ENCODE measurements at places on chromosomes 2 and 18. TPM values are rescaled to one million over a fixed set of nuclear protein-coding genes. Genes with fewer than 3 reads are reported as not detected.
A peak's percentile ranks its signal among the peaks of the same experiment; 100 is the strongest.

CFAP65 gene
- 0.67 TPM for total RNA-seq

RAB27B gene
- 13.4 TPM for total RNA-seq

CXCR4 gene
- 10.4 TPM for total RNA-seq

FAM237A gene
- total RNA-seq, result not detected

ESPNL gene
- total RNA-seq, result 0.40 TPM

PMAIP1 gene
- total RNA-seq, result 4.6 TPM

- DNase-seq, result no peak
These were observed 166.6 kb downstream of the ACTR3 start for GRCh38 chr2:114056294-114057143.

GRCh38 chr2:236754271-236754944, 184.8 kb downstream of the ACKR3 start:
- no peak for DNase-seq

DNA sequence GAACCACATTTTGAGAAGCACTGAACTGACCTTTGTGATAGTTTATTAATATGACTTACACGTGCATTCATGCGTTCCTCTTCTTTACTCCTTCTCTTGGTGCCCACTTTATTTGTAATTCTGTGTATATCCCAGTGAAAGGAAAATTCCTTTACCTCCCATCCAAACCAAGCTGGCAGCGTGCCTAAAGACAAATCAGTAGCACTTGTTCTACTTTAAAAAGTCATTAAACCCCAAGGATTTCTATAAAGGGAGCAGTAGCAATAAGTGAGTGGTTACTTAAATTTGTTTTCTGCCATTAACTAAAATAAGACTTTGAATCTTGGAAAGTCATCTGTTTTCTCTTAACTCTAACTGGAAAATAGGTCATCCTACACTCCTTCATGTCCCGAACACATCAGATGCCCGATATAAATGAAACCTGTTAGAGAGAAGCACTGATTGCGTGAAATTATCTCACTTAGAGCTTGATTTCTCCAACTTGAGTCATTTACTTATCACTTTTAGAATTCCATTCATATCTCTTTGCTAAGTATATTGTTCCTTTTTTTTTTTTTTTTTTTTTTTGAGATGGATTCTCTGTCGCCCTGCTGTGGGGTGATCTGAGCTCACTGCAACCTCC, 10.7 kb downstream of the PIK3C3 start:
- DNase-seq, result no peak

- no peak for DNase-seq
These were observed 98.0 kb downstream of the STPG4 start for GRCh38 chr2:47056868-47057686.

GRCh38 chr2:176138526-176138922, 9.0 kb downstream of the HOXD8 start:
- DNase-seq, result no peak

DNA sequence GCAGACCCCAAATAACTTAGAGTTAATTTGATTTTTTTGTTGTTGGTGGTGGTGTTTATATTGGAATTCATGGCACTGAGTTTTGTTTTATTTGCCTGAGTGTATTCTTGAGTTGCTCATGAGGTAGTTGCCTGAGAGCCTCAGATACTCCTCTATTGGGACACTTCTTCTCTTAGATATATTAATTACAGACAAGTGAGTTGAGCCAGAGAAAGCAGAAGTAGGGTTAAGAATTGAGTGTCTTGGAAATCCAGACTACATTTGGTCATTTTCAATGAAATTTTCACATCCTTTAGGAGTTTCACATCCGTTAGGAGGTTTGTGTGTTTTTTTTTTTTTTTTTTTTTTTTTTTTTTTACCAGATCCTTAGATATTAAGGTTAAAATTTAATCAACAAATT, 29.0 kb downstream of the FMNL2 start:
- DNase-seq, result no peak

GRCh38 chr2:8676191-8676920, 5.5 kb upstream of the ID2 start:
- no peak for DNase-seq

GRCh38 chr2:122180972-122181371, 425.5 kb downstream of the TSN start:
- no peak for DNase-seq

- DNase-seq, result no peak
These were observed 2.5 kb downstream of the MERTK start for GRCh38 chr2:111900859-111901258.

DNA sequence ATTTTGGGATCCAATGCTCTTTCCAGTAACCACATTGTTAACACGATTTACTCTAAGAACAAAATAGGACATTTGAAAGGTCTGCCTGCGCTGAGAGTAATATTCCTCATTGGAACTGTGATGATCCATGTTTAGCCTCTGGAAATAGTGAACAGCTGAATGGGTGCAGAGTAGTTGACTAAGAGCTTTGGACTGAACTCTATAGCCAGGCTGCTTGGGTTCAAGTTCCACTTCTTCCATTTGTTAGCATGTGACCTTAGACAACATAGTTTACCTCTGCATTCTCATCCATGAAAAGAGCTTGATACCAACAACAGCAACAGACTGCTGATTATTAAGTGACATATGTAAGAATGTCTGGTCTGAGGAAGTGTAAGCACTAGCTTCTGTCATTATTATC, 128.3 kb upstream of the MMADHC start:
- DNase-seq, result no peak

DNA sequence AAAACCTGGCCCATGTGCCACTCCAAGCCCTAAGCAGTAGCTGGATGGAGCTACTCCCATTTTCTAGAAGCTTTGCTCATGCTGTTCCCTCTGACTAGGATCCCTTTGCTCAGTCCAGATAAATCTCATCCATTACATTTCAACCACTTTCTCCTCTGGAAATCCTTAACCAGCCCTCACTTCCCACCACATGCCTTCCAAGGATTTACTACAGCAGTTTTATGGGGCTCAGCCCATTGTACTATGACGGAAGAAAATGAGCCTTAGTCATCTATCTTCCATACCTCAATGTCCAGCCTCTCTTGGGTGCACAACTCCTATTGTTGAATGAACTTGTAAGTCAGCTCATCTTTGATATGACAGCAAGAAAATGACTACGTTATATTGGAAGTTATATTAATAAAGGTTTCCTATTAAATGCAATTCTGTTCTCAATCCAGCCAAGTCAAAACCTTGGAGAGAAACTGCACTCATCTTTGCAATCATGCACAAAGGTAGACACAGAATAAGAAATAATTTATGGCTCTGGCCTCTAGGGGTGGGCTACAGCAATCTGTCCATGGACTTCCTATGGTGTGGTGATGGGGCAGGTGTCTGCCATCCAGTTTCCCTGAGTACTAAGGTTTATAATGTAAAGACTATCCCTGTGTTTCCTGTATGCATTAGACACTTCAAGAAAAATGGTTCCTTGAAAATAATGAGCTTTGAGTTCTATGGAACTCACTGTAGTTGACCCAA, 3.4 kb downstream of the B4GALT6 start:
- DNase-seq, result no peak

DNA sequence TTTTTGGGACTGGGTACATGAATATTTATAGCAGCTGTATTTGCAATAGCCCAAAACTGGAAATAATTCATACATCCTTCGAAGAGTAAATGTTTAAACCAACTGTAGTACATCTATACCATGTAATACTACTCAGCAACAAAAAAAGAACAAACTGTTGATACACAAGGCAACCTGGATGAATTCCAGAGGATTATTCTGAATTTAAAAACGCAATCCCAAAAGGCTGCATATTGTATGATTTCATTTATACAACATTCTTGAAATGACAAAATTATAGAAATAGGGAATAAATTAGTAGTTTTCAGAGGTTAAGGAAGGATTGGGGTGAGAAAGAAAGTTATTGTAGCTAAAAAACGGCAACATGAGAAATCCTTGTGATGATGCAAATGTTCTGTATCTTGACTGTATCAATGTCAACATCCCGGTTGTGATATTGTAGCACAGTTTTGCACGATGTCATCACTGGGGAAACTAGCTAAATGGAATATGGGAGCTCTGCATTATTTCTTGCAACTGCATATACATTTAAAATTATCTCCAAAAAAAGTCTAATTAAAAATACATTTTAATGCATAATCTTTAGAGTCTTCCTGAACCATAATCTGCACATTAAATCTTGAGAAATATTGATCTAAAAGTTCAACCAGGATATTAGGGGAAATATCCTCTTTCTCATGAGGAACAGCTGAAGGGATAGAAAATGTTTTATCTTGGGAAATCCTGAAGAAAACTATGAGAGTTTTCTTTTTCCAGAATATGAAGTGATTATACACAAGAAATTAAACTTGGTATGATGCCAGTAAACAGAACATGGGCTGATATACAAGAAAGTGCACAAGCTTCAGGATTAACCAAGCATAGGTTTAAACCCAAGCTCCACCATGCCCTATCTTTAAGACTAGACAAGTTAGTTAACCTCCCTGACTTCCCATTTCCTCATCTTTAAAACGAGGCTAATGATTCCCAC, 21.9 kb downstream of the EVA1A start:
- no peak for DNase-seq

DNA sequence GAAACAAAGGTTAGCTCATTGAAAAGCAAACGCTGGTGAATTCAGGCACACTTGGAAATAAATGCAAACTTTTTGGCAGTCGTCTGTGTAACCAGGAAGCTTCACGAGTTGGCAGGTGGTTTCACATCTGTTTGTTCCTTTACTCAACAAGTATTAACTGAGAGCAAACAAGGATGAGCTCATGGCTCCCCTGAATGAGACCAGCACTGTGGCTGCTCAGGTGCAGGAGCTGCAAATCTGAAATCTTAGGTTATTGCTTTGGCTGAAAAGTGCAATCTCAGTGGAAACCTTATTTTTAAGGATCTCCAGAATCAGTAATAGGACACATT, 46.3 kb downstream of the SH3RF3 start:
- DNase-seq, result no peak

GRCh38 chr2:98731894-98732349, 990 bp upstream of the MGAT4A start:
- DNase-seq, result no peak

DNA sequence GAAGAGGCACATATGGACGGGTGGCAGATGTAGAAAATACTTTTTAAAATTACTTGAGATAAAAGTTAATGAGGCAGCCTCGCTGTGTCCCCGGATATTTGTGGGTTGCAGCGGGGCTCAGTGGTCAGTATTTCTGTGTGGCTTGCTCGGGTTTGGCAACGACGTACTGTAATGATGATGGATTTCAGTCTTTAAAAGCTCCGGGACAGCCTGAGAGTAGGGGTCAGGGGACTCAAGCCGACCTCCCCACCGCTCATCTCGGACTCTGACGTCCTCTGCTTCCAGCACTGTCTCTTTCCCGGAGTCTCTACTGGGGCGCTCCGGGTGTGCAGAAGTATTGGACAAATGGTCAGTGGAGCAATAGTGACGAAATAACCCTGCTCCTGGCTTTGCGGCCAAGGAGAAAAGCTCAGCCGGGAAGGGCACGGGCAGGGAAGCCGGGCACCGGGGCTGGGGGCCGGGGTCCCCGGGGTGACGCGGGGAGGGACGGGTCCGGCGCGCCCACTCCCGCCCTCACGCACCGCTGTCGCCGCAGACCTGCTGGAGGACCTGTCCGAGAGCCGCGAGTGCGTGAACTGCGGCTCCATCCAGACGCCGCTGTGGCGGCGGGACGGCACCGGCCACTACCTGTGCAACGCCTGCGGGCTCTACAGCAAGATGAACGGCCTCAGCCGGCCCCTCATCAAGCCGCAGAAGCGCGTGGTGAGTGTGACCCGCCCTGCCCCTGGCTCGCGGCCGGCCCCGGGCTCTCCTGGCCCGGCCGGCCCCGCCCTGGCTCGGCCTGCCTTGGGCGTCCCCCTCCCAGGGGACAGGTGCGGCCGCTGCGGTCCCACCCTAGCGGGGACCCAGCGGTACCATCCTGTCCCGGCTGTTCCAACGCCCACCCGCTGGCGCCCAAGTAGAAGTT, 7.3 kb downstream of the GATA6 start:
- no peak for DNase-seq

DNA sequence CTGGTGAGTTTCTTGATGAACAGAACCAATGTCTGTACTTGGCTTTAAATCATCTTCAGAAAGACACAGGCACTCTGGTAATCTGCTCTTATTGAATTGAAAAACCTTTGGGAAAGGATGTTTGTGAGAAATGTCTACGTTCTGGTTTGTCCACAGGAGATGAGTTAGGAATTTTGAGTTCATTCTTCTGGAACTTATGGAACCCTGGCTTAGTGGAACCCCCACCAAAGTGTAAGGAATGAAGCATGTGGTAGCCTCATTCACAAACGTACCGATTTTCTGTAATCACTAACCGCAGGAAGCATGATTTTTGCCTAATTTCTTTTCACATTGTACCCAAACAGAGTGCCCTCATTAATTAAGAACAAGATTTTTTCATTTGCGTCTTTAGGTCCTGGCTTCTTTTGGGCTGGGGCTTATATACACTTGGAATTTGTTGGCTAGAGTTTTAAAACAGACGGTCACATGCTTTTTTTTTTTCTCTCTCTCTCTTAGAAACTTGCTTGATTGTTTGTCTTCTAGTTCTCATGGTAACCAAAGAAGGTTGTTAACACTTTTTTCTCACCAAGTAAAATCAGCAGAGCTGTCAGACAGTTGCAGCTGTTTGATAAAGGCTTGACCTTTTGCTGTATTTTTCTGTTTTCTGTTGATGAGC, 314.1 kb upstream of the THUMPD2 start:
- no peak for DNase-seq

DNA sequence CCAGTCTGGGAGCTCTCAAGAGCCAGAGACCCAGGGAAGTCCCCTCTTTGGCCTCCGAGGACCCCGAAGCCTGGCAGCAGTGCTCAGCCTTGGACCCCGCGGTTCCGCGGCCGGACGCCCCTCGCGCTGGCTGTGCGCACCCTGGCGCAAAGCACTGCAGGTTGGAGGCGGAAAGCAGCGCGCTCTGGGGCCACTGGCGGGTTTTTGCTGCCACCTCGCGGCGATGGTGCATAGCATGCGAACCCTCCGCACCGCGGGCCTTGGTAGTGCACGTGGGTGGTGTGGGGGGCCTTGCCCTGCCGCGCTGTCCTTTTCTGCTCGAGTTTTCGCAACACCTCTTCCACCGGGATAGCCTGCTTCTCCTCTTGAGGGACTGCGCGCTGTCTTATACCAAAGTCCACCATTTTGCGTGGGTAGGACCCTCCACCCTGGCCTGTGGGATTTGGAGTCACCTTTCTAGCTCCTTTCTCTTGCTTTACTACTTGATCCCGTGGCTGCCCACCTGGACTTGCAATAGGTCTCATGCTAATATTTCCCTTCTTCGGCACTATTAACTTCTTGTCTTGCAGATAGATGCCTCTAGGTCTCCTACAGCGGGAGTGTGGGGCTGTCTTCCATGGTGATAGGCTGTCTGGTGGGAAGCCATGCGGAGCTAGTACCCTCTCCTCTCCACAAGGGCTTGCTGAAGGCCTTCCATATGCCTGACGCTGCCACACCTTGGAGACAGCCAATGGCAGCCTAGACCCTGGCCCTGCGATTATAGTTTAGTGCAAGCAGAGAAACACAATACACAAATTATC, 14.3 kb downstream of the SIX3 start:
- DNase-seq, result peak; percentile 81

- no peak for DNase-seq
These were observed 3.7 kb downstream of the STK17B start for GRCh38 chr2:196167666-196168065.

Measured in progenitor cell of endocrine pancreas (in vitro differentiated cells).